ENCODE measurements at places on chromosomes 2 and 18.

DNA sequence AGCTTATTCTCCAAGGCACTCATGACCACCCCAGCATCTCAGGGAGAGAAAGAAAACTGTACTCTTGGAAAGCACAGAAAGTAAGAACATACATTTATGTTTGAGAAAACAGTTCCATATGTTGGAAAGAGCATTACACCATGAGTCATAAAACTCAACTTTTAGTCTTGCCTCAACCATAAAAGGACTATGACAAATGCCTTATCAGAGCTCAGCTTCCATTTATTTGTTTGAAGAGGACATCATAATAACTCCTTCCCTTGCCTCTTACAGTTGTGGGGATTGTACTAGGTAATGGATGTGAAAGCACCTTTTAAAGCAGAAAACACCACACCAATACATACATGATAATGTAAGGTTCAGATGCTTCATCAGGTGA is 370.8 kb downstream of the LNPK start:
- DNase-seq, result no peak

GRCh38 chr2:212197776-212198175 is 340.8 kb downstream of the ERBB4 start:
- no peak for DNase-seq

GRCh38 chr2:241138471-241138870 is 10.8 kb downstream of the PASK start:
- no peak for DNase-seq

DNA sequence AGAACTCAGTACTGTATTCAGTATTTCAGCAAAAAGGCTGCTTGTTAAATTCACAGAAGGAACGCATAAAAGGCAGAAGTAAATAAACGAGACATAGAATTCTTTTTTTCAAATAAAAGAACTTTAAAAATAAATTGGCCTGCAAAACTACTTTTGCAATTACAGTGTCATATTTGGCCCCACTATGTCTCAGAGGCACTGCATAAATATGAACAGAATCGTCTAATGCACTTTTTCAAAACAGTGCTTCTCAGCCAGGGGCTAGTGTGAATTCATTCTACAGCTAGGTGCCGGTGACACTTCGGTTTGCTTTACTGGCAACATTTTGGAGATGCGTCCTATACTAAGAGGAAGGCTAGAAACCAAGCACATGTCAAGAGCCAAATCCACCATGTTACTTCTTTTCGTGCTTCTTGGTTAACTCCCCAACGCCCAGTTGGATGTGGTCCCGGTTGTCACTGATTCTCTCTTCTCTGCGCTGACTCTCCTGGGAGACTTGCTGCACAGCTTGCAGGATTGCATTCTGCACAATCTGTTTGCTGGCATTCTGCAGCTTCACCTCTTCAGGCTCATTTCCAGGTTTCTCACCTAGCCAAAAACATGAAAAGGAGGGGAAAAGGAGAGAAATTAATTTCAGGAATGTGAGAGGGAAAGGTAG is 51.8 kb downstream of the AKAIN1 start:
- DNase-seq, result no peak

GRCh38 chr2:200812122-200813022 is 662 bp downstream of the BZW1 start:
- peak; percentile 72 for DNase-seq

DNA sequence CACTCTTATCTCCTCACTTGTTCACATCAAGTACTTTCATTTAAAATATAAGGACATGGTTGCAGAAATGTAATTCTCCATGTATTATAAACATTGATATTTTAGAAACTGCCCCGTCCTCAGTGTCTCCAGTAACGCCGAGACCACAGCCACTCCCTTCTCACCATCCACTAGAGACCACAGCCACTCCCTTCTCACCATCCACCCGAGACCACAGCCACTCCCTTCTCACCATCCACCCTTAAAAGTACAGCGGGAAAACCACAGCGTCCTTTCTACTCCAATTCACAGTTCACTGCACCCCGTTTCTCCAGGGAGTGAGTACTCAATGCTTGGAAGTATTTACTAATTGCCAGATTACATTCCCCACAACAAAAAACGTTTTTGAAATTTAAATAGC is 1452.2 kb upstream of the ACVR2A start:
- DNase-seq, result no peak

- DNase-seq, result no peak
These were observed 35.9 kb upstream of the TFPI start for GRCh38 chr2:187590175-187590574.

DNA sequence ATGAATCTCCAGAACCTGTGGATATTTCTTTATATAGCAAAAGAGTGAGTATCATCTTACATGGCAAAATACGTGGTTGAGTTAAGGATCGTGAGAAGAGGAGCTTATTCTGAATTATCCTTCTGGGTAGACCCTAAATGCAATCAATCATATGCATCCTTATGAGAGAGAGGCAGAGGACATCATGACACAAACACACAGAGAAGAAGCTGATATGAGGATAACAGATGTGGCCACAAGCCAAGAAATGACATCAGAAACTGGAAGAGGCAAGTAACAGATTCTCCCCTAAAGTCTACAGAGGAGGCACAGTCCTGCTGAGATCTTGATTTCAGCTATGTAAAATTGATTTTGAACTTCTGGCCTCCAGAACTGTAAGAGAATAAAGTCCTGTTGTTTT is 730.2 kb upstream of the ZNF804A start:
- no peak for DNase-seq

DNA sequence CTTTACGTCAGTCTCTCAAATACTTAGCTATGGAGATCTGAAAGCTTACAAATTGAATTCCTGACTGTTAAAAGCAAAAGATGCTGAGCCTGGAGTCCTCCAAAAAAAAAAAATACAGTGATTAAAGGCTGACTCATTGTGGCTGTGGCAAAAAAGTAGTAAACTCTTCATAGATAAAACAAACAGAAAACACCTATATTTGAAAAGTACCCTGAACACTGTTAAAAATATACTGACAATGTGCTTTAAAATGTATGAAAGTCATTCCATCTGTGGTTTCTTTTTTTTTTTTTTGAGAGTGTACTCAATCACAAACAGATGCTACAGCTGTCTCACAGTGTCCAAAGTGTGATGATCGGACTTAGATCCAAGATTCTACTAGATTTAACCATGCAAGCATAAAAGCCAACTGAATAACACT is 267.6 kb upstream of the CYP26B1 start:
- no peak for DNase-seq

DNA sequence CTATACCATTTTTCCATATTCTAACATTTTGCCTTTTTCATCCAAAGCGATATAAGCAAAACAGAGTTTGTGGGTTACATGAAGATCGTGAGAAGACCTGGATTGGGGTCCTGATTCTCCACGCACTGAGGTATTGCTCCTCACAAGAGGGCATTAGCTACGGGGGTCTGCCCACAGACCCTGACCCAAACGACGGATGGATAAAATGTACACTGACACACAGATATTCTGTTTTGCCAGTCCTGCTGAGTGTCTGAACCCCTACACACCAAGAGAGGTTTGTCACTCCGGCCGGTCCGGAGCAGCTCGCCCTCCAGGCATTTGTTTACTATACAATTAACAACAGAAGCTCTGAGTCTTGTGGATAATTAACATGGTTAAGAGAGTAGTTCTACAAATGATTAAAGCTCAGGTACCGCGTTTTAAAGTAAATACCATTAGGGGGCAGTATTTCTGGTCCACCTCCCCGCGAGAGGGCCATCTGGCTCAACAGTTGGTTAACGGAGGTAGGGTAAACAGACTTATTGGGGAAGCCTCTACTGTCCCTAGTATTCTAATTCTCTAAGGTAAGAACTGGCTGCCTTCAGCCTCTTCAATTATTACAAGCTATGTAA is 28.4 kb downstream of the SCYGR8 start:
- DNase-seq, result no peak

GRCh38 chr2:167759531-167759930 is 487.9 kb downstream of the STK39 start:
- DNase-seq, result no peak

- DNase-seq, result no peak
These were observed 90.7 kb upstream of the CTDP1 start for GRCh38 chr18:79588636-79589481.

GRCh38 chr2:42342061-42342794 is 18.8 kb downstream of the COX7A2L start:
- no peak for DNase-seq

DNA sequence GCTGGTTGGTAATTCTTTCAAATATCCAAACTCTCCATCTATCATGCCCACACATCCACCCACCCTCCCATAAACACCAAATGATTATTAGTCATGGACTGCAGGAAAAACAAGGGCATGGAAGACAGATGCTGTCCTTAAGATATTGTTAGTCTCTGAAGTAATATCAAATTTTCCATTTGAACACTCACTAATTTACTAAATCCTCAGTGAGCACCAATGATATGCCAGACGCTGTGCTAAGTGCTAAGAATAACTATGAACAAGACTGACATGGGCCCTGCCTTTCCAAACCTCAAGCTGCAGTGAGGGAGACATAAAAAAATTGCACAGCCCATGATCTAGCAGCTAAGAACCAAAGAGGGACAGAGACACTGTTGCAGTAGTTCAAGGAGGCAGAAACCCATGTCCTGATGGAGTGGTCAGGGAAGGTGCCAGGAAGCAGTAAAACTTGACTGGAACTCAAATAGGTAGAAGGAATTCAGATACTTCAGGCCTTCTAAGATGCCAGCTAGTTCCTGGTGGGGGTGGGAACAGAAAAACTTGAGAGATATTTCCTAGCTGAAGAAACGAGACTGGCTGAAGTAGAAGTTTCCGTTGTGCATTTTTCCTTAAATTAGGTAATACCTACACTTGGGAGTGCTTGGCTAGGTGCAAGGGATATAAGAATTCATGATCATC is 182.1 kb downstream of the OSR1 start:
- DNase-seq, result no peak

- DNase-seq, result no peak
These were observed 15.1 kb downstream of the AAK1 start for GRCh38 chr2:69628325-69629021.

DNA sequence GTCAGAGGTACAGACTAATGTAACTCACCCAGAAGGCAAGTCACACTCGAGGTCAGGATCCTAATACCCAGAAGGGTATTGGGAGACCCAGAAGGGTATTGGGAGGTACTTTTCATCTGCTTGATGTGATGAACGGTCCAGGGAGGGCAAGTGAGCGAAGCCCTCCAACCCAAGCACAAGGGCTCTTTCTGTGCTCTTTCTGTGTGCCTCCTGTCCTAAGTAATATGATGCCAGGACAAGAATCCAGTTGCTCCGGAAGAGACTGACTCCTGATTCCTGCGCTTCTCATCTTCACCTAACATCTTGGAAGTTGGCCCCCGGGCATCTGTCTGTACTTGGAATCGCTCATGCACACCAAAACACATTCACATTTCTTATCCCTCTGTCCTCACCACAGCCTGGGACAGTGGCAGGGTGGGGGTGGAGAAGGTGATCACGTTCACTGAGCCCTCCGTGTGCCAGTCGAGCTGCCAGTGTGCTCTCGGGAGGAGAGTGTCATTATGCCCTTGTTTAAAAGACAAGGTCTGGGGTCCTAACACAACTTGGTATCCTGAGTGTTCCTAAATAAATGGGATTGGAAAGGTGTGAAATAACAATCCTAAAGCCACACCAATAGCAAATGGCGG is 17.1 kb downstream of the GYPC start:
- no peak for DNase-seq

GRCh38 chr2:236744281-236744705 is 174.7 kb downstream of the ACKR3 start:
- no peak for DNase-seq

GRCh38 chr2:66240286-66240685 is 194.6 kb upstream of the MEIS1 start:
- DNase-seq, result no peak

DNA sequence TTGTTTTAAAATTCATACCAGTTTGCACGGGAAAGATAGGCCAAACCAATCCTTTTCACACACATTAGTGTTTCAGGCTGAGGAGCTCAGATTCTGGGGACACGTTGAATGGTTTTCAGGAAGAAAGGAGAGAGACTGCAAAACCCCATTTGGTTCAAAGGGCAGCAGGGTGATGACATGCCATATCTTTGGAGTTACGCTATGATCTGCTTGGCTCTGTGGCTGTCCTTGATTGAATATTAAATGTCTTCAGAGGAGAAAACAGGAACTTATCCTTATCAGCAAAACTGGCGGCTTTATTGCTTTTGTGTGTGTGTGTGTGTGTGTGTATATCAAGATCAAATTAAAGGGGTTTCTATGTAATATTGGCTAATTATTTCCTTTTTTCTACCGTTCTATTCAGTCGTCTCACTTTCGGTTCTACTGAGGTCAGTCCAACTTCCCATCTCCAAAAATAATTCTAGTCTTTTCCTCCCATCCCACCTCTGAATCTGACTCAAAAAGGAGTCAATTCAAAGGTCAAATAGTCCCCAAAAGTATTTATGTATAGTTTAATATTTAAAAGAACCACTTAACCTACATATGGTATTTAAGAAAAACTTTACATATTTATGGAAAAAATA is 292.9 kb upstream of the CCDC68 start:
- no peak for DNase-seq

DNA sequence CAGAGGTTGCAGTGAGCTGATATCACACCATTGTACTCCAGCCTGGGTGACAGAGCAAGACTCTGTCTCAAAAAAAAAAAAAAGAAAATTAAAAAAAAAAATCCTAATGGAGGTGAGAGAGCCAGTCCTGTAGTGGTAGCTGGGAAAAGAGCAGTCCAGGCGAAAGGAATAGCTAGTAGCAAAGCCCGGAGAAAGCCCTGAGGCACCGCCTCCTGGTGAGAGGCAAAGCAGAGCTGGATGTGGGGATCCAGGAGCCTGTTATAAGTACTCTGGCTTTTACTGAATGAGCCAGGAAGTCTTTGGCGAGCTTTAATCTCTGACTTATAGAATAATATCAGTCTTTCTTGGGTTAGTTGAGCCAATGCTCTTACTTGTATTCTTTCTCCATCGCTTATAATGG is 6.6 kb upstream of the KLHL23 start:
- DNase-seq, result no peak

- DNase-seq, result no peak
These were observed 18.9 kb upstream of the WDR33 start for GRCh38 chr2:127829845-127830246.

GRCh38 chr2:287911-288757 is at the start of gene ALKAL2:
TSS of gene ALKAL2 (minus strand) at chr2:288091. CDS start at chr2:287835, 256 bp downstream.
- no peak for DNase-seq

- no peak for DNase-seq
These were observed 15.7 kb downstream of the SOWAHC start for GRCh38 chr2:109629867-109630266.

- no peak for DNase-seq
These were observed 128.6 kb downstream of the MSTN start for GRCh38 chr2:189933911-189934399.

GRCh38 chr2:212534336-212534735 is 4.3 kb downstream of the ERBB4 start:
- no peak for DNase-seq

- no peak for DNase-seq
These were observed 83.5 kb downstream of the MYO5B start for GRCh38 chr18:50111398-50111797.

Measured in amygdala (tissue), 56 donors.